ENCODE measurements at places on chromosomes 4 and X. TPM values are rescaled to one million over a fixed set of nuclear protein-coding genes. Genes with fewer than 3 reads are reported as not detected.

CFP gene
- 0.81 TPM for total RNA-seq

NDNF gene
- not detected for total RNA-seq

UGT2A1 gene
- total RNA-seq = 0.27 TPM

POU4F2 gene
- not detected for total RNA-seq

GAK gene
- total RNA-seq = 58.9 TPM

SSX1 gene
- not detected for total RNA-seq

MSANTD1 gene
- 0.27 TPM for total RNA-seq

RBM3 gene
- total RNA-seq = 458 TPM

CT47B1 gene
- not detected for total RNA-seq

ZNF718 gene
- total RNA-seq = 6.9 TPM

ATOH1 gene
- total RNA-seq = not detected

MAMLD1 gene
- total RNA-seq = 0.85 TPM

GLRB gene
- total RNA-seq = 5.1 TPM

TMSB15B gene
- 5.5 TPM for total RNA-seq

CPZ gene
- total RNA-seq = not detected

TLR2 gene
- total RNA-seq = 1.2 TPM

ETDB gene
- total RNA-seq = not detected

ALB gene
- not detected for total RNA-seq
